A549 treated with dexamethasone at 1 μM for 4 hours (cell line): ENCODE measurements at places on chromosomes 6 and 20. TPM values are rescaled to one million over a fixed set of nuclear protein-coding genes. Genes with fewer than 3 reads are reported as not detected.

Gene TTBK1
- 0.02 to 0.07 TPM (median 0.05 TPM) in 5 replicates for total RNA-seq

Gene MAP7
- 18.8 to 29.1 TPM (median 25.7 TPM) in 5 replicates for total RNA-seq

Gene DUSP15
- 0.49 to 0.98 TPM (median 0.66 TPM) in 5 replicates for total RNA-seq

Gene HLA-F
- 3.3 to 4.0 TPM (median 3.8 TPM) in 5 replicates for total RNA-seq

Gene NHSL1
- 2.4 to 5.8 TPM (median 4.9 TPM) in 5 replicates for total RNA-seq

Gene SAMD10
- total RNA-seq, result not detected in 5 replicates

Gene SMOC2
- 0.07 TPM in 1 of 5 replicates, not detected in the others for total RNA-seq

Gene DOK5
- not detected in 5 replicates for total RNA-seq

Gene IL20RA
- 0.02 to 0.12 TPM (median 0.07 TPM) in 5 replicates for total RNA-seq

Gene GHRH
- not detected in 5 replicates for total RNA-seq

Gene OR2B6
- 0.14 TPM in 1 of 5 replicates, not detected in the others for total RNA-seq

Gene OR2H2
- not detected in 5 replicates for total RNA-seq

Gene CASP8AP2
- total RNA-seq, result 4.6 to 8.3 TPM (median 7.4 TPM) in 5 replicates

Gene KCNS1
- total RNA-seq, result not detected in 5 replicates

Gene RUNX2
- 1.4 to 1.9 TPM (median 1.6 TPM) in 5 replicates for total RNA-seq

Gene DDR1
- 54.7 to 71.1 TPM (median 64.8 TPM) in 5 replicates for total RNA-seq

Gene GPSM3
- total RNA-seq, result 0.26 to 0.48 TPM (median 0.36 TPM) in 5 replicates

Gene NRSN1
- total RNA-seq, result not detected in 5 replicates

Gene FAXC
- total RNA-seq, result 6.3 to 7.8 TPM (median 7.2 TPM) in 5 replicates

Gene EMILIN3
- total RNA-seq, result 0.27 to 0.66 TPM (median 0.54 TPM) in 5 replicates

Gene RIN2
- 20.3 to 24.9 TPM (median 23.5 TPM) in 5 replicates for total RNA-seq

Gene BPIFB2
- total RNA-seq, result not detected in 5 replicates

Gene SKIC2
- 17.5 to 26.7 TPM (median 23.7 TPM) in 5 replicates for total RNA-seq

Gene SOX4
- total RNA-seq, result 8.5 to 11.9 TPM (median 10.9 TPM) in 5 replicates

Gene NNAT
- total RNA-seq, result not detected in 5 replicates

Gene PRL
- not detected in 5 replicates for total RNA-seq

Gene XKR7
- 0.01 TPM in 2 of 5 replicates, not detected in the others for total RNA-seq

Gene BMP7
- 0.29 to 0.88 TPM (median 0.61 TPM) in 5 replicates for total RNA-seq

Gene SYNE1
- 14.4 to 20.4 TPM (median 16.9 TPM) in 5 replicates for total RNA-seq

Gene PHACTR1
- 0.01 to 0.02 TPM in 2 of 5 replicates, not detected in the others for total RNA-seq

Gene CCN5
- total RNA-seq, result 23.1 to 34.3 TPM (median 24.5 TPM) in 5 replicates

Gene CASS4
- total RNA-seq, result 0.02 to 0.07 TPM (median 0.05 TPM) in 4 of 5 replicates, not detected in the other

Gene CDH4
- total RNA-seq, result 6.5 to 10.5 TPM (median 8.9 TPM) in 5 replicates

Gene ZC2HC1B
- total RNA-seq, result not detected in 5 replicates

Gene TSPO2
- 0.13 TPM in 1 of 5 replicates, not detected in the others for total RNA-seq
